ENCODE measurements at places on chromosomes 1 and 21.
A peak's percentile ranks its signal among the peaks of the same experiment; 100 is the strongest.

DNA sequence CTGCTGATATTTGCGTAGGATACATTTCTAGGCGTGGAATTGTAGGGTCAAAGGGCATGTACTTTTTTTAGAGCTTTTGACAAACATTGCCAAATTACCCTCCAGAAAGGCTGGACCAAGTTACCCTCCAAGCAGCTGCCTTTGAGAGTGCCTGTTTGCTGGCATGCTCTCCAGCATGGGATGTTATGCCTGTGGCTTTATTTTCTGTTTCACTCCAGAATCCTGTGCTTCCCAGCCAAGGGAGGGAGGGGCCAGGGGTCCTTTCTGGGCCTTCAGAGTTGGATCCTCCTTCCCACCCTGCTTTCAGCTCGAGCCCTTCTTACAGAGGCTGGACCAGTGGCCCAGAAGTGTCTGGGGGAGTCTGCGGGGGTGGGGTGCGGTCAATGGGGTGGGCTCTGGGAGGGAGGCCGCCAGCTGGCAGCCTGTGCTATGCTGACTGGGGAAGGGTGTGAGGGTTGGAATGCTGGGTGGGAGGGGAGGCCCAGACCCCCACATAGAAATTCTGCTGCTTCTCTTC, 81.2 kb downstream of the EPHB2 start:
- no peak for DNase-seq

DNA sequence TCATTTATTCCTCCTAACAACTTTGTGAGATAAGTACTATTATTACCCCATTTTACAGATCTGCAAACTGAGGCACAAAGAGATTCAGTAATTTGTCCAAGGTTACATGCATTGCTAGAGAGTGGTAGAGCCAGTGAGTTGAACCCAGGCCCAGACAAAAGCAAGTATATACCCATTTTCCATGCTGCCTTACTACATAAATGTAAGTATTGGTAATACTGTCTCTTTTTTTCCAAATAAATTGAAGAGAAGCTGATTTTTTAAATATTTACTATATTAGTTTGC, 33.8 kb upstream of the IRF2BP2 start:
- no peak for DNase-seq

- no peak for DNase-seq
Observed at GRCh38 chr1:58076258-58076657, 470.3 kb downstream of the OMA1 start.

- no peak for DNase-seq
Observed at GRCh38 chr1:174998569-174999215, 1.1 kb upstream of the CACYBP start.

DNA sequence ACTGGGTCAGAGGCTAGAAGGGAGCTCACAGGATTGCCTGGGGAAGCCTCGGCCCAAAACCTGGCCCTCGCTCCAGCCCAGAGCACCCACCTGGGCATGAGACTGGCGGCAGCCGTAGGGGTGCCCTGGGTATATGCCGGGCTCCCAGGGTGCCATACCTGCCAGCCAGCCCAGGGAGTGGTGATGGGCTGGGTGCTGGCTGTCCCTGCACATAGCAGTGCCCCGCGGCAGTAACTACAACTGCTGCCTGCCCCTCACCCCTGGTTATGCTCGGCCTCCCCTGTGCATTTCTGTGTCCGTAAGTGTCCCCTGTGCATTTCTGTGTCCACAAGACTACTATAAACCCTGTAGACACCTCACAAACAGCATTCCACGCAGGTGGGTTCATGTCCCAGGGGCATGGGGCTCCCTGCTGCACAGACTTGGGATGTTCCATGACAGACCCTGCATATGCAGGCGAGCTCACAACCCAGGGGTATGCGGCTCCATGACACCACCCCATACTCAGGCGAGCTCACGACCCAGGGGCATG, 5.8 kb upstream of the SPATC1L start:
- no peak for DNase-seq

- no peak for DNase-seq
Observed at GRCh38 chr21:39060485-39061083, 122.7 kb downstream of the PSMG1 start.

- no peak for DNase-seq
Observed at GRCh38 chr1:160806109-160806665, 10.2 kb downstream of the LY9 start.

GRCh38 chr21:18832950-18833349, 429.4 kb upstream of the TMPRSS15 start:
- DNase-seq, result no peak

- DNase-seq, result no peak
Observed at GRCh38 chr1:243414152-243414494, 158.3 kb downstream of the SDCCAG8 start.

DNA sequence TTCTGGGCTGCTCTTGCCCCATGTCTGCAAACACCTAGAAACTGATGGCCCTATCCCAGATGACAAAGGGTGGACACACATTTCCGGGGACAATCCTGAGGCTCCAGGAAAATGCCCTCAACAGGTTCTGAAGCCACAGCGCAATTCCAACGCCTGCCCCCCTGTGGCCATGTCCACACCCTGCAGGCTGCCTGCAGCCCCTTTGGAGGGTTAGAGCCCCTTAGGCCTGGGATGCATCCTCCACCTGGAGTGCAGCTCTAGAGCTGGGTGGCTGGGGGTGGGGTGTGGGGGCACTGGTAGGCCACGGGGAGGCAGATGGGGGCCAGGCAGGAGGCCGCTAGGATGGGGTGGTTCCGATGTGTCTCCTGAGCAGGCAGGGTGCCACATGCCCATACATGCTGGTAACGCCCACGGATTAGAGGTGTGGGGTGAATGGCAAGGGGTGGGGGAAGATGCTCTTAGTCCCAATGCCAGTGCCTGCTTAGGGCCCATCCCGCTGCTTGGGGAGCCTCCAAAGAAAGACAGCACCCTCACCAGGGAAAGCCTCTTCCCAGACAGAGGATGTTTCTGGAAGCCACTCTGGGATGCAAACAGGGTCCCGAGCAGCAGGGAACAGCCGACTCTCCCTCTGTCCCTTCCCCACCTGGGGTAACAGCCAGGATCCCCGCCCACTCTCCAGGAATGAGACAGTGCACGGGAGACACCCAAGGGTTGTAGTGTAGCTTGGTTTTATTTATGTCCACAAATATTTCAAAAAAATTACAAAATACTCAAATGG, 34.0 kb downstream of the SLC45A1 start:
- no peak for DNase-seq

GRCh38 chr1:115423776-115424175, 85.7 kb upstream of the NGF start:
- DNase-seq, result no peak

DNA sequence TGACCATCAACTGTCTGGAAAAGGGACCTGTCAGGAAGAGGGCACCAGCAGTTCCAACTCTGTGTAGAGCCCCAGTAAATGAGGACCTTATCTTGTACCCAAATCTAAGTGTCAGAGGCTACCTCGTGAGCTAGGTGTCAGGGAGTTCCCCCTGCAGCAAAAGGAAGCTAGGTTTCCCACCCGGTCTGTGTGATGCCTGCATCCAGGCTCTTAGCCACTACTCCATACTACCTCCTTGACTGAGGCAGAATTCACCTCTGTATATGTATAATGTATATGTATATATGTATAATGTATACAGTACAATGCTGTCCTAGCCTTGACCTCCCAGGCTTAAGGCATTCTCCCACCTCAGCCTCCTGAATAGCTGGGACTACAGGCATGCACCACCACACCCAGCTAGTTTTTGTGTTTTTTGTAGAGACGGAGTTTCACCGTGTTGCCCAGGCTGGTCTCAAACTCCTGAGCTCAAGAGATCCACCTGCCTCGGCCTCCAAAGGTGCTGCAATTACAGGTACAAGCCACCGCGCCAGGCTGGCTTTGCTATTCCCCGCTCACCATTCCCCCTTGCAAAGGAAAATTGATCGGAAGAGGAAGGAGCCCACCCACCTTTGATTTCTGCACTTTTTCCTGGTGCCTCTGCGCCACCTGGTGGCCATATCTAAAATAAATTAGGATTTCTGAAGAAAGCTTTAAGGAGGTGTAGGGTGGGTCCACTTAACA, 15.7 kb upstream of the LUZP1 start:
- no peak for DNase-seq

- DNase-seq, result no peak
Observed at GRCh38 chr21:29300807-29301138, 2.1 kb downstream of the BACH1 start.

GRCh38 chr1:205809942-205810345, 3.1 kb downstream of the SLC41A1 start:
- no peak for DNase-seq

GRCh38 chr21:41957991-41958766, 4.4 kb upstream of the C2CD2 start:
- DNase-seq, result no peak

- DNase-seq, result peak; percentile 19
Observed at GRCh38 chr1:9196129-9197040, 38.2 kb upstream of the H6PD start.

GRCh38 chr1:118338936-118339335, 153.9 kb upstream of the SPAG17 start:
- DNase-seq, result no peak

All from stimulated activated CD8-positive, alpha-beta memory T cell treated with anti-CD3 and anti-CD28 coated beads, Interleukin-7, amount 100 ng/mL, for 48 hours (primary cell).